Fibroblast of skin of back (primary cell): ENCODE measurements at places on chromosomes 4 and X.

GRCh38 chr4:73583666-73584065 lies 36.6 kb downstream of the RASSF6 start:
- DNase-seq, result no peak

DNA sequence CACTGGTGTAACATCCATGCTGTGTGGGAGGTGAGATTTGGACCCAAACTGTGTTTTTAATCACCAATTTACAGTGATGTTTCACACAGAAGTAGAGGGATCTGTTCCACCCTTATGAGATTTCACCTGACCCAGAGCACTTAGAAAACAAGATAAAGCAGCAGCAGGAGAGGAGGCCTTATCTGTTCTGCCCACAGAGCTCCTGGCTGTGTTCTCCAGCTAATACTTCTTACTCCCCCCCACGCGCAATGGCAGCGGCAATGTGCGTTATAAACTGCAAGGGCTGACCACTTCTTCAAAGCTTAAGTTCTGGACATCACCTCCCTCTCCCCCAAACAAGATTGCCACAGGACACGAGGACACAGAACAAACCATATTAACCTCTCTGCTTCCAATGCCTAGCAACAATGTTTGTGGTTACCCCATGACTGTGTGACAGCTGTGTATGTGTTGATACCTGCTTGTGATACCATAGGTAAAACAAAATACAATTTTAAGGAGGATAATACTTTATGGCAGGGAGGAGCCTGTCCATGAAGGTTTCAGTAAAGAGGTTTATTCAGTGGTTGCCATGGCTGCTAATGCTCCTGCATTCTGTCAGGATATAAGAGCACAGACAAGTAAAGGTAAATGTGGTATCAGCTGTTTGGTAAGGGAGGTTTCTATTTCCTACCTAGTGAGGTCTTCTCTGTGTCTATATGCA lies 210.0 kb downstream of the SOWAHB start:
- DNase-seq, result no peak

GRCh38 chr4:122827879-122828601 lies 1.4 kb downstream of the FGF2 start:
- DNase-seq, result peak; percentile 63

GRCh38 chr4:151432654-151433053 lies 23.7 kb downstream of the FHIP1A start:
- no peak for DNase-seq

DNA sequence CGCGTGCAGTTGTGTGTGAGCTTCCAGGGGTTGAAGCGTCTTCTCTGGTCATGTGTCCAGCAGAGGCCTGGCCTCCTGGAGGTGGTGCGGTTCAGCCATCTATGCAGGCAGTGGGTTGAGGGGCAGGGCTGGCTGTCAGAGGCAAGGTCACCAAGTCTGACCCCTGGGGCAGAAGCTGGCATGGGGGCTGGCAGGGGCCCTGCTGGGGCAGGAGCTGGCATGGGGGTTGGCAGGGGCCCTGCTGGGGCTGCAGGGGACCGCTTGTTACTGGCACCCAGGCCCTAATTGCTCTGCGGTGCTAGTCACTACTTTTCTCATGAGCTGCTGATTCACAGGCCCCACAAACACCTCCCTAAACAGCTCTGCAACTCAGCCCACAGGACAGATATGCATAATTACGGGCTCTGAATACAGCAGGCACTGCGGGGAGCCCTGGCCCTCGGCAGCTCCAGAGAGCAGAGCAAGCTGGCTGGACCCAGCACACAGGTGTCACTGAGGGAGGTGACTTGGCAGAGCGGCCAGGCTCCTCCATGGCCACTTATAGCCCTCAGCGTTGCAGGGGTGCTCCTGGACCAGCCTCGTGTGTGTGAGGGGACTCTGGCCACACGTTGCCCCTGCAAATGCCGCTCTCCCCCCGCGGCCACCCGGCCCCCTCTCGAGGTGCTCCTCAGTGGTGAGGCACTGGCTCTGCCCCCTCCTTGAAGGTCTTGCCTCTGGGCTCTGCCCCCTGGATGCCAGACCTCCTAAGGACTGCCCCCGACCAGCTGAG lies 32.7 kb downstream of the CPLX1 start:
- no peak for DNase-seq

- no peak for DNase-seq
Measured at GRCh38 chr4:183399126-183399522, 45.3 kb upstream of the CDKN2AIP start.

GRCh38 chr4:170011921-170012628 lies 14.1 kb downstream of the MFAP3L start:
- DNase-seq, result no peak

DNA sequence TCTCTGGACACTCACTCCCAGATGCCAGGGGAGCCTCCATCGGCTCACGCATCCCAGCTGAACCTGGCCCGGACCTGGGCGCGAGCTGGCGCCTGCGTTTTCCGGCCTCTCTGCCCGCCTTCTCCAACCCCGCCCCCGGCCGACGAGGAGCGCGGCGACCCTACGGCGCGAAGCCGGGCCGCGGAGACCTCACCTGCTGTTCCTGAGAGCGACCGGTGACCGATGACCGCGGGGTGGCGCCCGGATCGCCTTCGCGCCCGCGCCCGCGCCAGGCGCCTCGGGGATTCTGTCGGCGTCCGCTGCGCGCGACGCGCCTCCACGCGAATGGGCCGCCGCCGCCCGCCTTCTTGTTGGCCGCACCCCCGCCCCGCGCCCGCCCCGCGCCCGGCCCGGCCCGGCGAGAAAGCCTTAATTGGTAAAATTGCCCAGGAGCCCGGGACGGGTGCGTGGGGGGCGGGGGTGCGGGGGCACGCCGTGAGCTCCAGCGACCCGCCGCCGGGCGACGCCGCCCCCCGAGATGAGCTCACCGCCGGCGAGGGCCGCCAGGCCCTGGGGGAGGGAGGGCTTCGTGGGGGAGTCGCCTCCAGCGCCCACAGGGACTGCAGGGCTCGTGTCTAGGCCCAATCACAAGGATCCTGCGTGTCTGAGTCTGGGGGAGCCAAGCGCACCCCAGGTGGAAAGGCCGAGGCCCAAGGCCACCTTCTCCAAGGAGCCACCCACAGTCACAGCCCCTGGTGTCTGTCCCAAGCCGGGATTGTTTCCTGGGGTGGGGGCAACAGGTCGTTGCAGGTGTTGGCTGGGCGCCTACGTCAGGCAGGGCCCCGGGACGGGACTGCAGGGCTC lies at the start of gene FLNA:
TSS of gene FLNA (minus strand) at position 322 of the 843 bp plus-strand sequence. CDS start 3,389 bp downstream, outside the sequence.
- peak; percentile 77 for DNase-seq
